ENCODE measurements at places on chromosomes 4 and X. TPM values are rescaled to one million over a fixed set of nuclear protein-coding genes. Genes with fewer than 3 reads are reported as not detected.
A peak's percentile ranks its signal among the peaks of the same experiment; 100 is the strongest.

- DNase-seq, result peak; percentile 82
Measured at GRCh38 chr4:147731580-147732517, at the start of gene ARHGAP10. ARHGAP10 (plus strand) TSS chr4:147732088; CDS start chr4:147732302, 214 bp downstream.

DNA sequence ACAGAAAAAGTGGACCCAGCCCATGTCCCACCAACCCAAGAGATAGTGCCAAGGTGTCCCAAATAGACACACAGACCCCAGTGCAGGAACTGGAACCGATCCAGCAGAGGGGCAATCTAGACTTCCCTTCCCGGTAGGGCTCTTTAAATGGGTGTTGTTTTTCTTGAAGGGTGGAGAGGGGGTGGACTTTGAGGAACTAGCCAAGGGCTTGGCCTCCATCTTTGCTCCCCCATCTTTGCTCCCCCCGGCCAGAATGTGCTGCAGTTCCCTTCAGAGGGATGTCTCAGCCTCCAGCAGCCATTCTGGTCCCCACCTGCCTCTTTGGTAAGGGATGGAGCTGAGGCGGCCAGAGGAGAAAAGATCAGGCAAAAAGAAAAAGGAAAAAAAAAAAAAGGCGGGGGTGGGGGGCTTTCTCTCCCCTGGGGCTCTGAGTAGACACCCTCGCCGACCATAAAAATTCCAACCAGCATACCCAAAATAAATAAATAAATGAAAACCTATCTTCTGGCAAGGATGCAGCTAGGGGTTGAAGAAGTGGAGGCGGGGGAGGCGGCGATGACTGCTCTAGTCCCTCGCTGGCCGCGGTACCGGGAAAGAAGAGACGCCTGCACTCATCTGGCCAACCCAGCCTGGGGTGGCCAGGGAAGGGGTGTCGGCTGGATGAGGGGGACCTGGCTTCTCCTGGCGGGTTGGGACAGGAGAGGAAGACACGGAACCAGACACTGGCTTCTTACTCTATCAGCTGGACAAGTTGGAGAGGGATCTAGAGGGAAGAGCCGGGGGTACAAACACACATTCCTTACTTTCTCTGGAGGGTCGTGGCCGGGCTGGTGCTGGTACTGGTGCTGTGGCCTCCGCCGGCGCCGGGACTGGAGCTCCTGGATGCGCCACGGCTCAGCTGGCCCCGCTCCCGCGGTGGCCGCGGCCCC is 38.5 kb upstream of the IQSEC2 start:
- DNase-seq, result no peak

GRCh38 chrX:109345856-109346255 is 136.0 kb downstream of the GUCY2F start:
- no peak for DNase-seq

- DNase-seq, result no peak
Measured at GRCh38 chr4:123406872-123407271, 10.3 kb downstream of the SPRY1 start.

GRCh38 chr4:33187035-33187434 is 2466.9 kb downstream of the PCDH7 start:
- DNase-seq, result no peak

DNA sequence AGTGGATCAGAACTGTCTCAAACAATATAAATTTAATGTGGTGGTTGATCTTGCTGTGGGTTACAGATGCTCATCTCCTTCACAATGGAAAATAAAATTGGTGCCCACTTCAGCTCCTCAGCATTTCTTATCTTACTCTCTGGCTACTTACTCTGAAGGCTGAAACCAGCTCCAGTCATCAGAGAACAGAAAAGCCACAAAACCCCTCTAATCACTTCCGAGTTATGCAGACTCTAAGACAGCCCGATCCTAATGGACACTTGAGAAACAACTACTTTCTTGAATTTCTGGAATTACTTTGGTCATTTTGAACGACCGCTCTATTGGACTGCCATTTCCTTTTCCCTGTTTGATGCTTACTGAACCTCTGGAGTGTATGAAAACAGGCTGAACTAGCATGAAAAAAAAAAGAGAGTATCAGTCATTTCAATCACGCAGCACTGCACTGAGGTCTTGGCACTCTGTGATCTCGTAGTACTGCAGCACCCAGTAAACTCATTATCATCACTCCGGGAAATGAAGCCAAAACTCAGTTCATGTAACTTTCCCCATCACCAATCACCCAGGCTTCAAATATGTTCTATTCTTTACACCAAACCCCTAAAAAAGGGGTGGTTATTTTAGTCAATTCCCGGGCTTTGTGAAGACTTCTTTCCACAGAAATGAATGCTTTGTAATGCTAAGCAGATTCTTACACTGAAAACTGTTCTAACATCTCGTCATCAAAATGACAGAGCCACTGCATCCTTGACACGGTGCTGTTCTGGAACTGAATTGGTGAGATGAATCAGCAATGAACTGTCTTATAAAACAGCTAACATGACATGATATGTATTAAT is 54.5 kb downstream of the TSPAN5 start:
- no peak for DNase-seq

- peak; percentile 13 for DNase-seq
Measured at GRCh38 chrX:87663421-87663820, 145.8 kb downstream of the KLHL4 start.

- no peak for DNase-seq
Measured at GRCh38 chrX:94830717-94831116, 1156.7 kb downstream of the FAM133A start.

- no peak for DNase-seq
Measured at GRCh38 chr4:79155336-79155735, 170.5 kb downstream of the NAA11 start.

GRCh38 chr4:1363513-1363912 is 16.5 kb downstream of the UVSSA start:
- no peak for DNase-seq

- peak; percentile 23 for DNase-seq
Measured at GRCh38 chr4:75561789-75562188, 5.9 kb downstream of the ODAPH start.

DNA sequence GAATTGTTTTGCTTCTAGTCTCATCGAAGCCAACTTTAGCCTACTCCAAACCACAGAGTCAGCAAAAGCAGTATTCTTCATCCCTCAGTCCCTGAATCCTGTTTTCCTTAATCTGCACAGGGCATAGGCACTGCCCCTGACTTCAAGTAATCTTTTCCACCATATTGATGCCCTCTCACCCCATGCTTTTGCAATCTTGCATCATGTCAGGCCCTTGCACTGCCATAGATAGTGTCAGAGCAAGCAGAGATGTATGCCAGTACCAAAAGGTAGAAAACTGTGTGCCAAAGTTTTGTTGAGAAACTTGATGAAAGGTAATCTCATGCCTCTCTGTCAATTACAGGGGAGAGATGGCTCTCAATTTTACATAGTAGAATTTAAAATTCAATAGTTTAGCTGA is 131.1 kb downstream of the CFAP299 start:
- no peak for DNase-seq

DNA sequence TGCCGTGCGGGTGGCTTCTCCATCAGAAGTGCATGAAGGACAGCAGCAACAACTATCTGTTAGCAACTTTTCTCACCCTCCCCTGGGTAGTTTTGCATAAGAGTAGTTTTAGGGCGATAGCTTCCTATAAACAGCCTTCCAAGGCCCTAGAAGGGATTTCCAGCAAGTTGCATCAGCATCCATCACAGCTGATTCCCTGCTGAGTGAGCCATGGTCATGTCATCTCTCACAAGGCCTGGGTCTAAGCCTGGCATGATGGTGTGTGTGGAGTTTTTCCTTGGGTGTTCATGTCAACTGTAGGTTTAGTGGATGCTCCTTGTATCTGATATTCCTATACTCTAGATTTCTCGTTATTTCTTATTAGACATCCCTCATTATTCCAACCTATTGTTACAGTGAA is 2324.7 kb upstream of the AGA start:
- DNase-seq, result no peak

DDIT4L gene
- total RNA-seq, result not detected

PNMA6A gene
- total RNA-seq, result not detected

GAGE10 gene
- total RNA-seq, result not detected
